ENCODE measurements at places on chromosomes 5 and 9.

DNA sequence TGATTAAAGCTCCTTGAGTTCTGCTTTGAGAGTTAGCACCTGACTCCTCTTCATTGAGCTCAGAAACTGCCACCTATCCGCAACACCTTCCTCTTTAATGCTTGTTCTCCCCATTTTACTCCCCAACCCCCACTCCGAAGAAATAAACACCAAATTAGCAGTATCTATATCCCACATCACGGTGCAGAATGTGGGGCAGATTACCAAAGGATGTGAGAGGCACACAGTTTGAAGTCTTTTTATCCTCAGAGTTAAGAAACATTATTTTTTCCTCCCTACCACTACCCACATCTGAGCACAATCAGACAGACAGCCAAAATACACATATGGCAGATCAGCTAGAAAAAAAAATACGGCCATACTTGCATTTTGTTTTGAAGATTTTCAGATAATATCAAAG lies 26.1 kb upstream of the IL7R start:
- no peak for DNase-seq

DNA sequence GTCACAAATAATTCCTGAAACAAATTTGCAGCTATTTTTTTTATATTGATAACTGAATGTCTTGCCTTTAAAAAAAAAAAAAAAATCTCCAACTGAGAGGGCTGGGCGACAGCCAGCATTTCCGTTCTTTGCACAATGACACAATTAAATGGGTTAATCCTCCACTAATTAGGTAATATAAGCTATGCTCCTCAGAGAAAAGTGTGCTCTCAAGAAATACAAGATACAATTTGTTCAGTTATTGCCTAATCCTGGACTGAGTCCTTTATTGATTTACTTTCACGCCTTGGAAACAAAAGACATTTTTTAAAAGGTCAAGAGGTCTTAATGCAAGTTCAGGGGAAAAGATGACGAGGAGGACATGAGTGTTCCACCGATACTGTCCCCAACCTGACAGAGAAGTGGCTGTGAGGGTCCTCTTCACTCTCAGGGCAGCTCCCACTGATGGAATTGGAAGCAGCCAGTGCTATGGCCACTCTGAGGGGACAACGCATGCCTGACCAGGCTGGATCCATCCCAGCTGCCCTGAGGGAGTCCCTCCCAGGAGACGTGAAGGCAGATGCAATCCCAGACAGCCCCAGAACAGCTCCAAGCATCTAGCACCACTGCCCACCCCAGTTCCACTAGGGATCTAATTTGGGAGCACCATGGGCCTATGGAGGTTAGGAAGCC lies 220.7 kb downstream of the GNA14 start:
- DNase-seq, result no peak

- no peak for DNase-seq
Measured at GRCh38 chr5:159426694-159427093, 96.4 kb upstream of the IL12B start.

GRCh38 chr5:14209222-14209822 lies 66.2 kb downstream of the TRIO start:
- DNase-seq, result no peak

DNA sequence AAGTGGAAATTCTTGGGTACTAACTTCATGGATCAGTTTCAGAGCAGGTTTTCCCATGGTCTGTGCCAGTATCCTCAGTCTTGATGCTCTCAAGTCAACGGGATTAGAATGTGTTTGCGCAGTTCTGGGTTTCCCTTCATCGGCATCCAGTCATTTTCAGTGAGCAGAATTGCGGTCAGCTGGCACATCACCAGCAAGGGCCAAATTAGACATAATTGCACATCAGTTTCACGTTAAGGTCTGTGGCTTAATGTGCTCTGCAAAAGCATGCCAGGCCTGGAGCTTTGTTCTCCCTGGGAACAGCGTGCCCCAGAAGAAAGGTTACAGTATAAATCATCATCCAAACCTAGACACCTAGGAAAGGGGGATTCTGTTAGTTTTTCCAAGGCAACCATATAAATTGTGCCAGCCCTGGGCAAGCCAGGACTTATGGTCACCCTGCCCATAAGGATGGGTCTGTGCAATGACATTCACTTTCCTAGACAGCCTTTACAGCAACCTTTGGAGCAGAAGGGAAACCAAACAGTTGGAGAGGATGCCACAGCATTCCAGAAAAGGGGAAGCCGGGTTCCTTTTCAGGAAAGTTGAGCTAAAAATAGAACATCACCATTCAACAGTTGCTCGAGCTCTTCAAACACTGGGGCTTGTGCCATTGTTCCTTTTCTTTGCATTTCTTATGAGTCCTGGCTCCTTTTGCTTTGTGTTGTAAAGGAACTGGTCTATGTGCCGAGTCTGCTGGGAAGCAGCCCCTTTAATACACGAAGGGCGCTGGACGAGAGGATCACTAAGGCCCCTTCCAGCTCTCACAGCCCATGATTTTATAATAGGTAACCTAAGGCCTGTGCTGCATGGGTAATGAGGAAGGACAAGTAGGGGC lies 23.1 kb downstream of the IQGAP2 start:
- no peak for DNase-seq

DNA sequence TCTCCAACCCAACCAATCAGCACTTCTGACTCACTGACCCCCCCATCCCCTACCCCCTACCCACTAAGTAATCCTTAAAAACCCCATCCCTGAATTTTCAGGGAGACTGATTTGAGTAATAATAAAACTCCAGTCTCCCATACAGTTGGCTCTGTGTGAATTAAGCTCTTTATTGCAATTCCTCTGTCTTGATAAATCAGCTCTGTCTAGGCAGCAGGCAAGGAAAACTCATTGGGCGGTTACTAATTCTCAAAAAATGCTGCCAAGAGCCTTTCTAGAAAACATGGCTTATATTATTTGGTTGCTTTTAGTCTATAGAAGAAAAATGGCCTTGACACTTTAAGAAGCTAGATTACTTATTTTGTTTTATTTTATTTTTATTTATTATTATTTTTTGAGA lies 131.7 kb downstream of the SUSD1 start:
- DNase-seq, result no peak

- DNase-seq, result peak; percentile 63
Measured at GRCh38 chr5:158812408-158812807, 287.3 kb downstream of the EBF1 start.

GRCh38 chr9:88748566-88749261 lies 213.7 kb downstream of the NXNL2 start:
- DNase-seq, result no peak

DNA sequence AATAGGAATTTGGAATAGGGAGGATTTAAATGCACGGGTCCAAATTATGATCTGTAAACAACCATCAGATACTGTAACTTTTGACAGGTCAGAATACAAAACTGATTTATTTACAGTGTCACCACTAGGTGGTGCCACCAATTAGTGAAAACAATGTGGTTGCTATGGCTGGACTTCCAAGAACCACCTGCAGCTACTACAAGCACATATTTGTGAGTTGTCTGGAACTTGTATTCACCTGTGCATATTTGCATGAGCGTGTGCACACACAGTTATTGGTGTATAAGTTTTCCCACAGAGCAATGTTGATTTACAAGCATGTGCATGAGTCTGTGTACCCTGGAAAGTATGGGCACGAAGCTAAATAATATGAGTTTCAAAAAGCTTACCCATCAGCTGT lies 3.0 kb upstream of the HRCT1 start:
- peak; percentile 32 for DNase-seq

- no peak for DNase-seq
Measured at GRCh38 chr5:96054311-96055030, 92.8 kb upstream of the ELL2 start.

GRCh38 chr9:78396087-78396486 lies 99.2 kb downstream of the PSAT1 start:
- DNase-seq, result no peak

GRCh38 chr9:123005964-123006363 lies 27.5 kb upstream of the GPR21 start:
- no peak for DNase-seq

DNA sequence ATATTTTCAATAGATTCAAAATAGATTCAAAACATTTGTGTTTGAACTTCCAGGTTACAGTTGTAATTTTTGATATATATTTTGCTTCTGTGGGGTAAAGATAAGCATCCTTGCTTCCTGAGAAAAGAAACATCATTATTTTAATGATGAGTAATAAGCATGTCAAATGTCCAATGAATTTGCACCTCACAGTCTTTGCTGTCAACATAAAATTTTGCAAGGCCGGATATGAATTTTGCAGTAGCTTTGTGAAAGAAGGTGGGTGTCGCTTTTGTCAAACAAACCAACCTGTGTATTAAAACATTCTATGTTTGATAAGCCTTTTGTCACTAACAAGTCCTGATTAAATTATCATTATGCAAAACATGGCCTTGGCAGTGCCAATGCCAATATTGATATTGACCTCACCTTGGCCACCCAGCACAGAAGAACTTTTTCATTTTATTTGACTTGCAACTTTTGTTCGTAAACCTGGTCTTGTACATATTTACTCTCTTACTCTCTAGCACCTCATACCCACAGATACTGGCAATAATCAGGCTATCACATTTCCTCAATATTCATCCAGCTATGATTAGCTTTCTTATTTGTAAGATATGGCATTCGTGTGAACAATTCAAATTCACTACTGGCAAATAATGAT lies 645.0 kb upstream of the KLF4 start:
- DNase-seq, result no peak

DNA sequence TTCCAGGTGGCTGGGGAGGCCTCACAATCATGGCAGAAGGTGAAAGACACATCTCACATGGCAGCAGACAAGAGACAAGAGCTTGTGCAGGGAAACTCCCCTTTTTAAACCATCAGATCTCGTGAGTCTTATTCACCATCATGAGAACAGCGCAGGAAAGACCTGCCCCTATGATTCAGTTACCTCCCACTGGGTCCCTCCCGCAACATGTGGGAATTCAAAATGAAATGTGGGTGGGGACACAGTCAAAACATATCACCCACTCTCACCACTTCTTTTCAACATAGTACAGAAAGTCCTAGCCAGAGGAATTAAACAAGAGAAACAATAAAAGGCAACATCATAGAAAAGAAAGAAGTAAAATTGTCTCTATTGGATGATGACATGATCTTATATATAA lies 223.4 kb upstream of the SLC24A2 start:
- DNase-seq, result no peak

- no peak for DNase-seq
Measured at GRCh38 chr5:6949230-6949629, 236.0 kb downstream of the TENT4A start.

GRCh38 chr5:124847907-124848306 lies 101.5 kb upstream of the ZNF608 start:
- no peak for DNase-seq

DNA sequence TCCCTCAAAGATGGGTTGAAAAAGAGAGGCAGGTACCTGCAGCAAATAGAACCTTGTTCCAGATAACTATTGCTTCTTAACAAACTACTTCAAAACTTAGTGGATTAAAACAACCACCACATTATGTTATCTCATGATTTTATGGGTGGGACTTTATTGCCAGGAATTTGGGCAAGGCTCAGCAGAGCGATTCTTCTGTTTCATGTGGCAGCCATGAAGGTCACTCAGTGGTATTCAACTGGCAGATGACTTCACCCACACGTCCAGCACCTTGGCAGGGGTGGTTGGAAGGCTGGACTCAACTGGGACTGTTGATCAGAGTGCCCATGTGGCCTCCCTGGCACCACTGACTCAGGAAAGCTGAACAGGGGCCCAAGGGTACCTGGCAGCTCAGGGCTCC lies 112.0 kb downstream of the HSD17B3 start:
- DNase-seq, result no peak

DNA sequence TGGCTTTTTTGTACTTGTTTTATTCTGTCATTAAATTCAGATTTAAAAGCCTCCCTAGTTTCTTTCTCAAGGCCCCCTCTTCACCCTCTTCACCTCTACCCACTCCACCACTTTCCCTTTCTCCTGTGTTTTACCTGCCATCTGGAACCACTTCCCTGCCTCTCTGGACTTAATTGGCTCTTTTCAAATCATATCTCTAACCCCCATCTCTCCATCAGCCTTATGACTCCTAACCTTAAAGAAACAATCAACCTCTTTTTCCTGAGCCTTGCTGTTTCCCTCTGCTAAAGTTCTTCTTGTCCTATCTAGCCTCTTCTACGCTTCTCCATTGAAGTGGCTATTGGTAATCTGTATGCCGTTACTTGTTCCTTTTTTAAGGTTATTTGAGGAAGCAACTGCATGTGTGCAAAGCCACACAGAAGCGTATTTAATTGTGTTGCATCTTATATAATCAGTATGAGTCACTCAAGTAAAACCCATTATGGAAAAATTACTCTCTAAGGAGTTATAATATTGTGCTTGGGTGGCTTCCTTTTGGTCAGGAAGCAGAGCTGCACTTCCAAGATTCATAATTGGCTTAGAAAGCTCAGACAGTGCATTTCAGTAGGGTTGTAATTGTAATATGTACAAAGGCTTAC lies 653.6 kb upstream of the ITGA1 start:
- DNase-seq, result no peak

GRCh38 chr5:172635038-172635437 lies 6.0 kb upstream of the NEURL1B start:
- no peak for DNase-seq

Measured in activated CD4-positive, alpha-beta memory T cell treated with anti-CD3 and anti-CD28 coated beads, Interleukin-2, amount 10 ng/mL, durations not matched to agents 7 days and 5 days (primary cell).